ENCODE measurements at places on chromosomes 4 and X.

- DNase-seq, result no peak
Observed at GRCh38 chr4:20676501-20677197, 23.6 kb upstream of the PACRGL start.

DNA sequence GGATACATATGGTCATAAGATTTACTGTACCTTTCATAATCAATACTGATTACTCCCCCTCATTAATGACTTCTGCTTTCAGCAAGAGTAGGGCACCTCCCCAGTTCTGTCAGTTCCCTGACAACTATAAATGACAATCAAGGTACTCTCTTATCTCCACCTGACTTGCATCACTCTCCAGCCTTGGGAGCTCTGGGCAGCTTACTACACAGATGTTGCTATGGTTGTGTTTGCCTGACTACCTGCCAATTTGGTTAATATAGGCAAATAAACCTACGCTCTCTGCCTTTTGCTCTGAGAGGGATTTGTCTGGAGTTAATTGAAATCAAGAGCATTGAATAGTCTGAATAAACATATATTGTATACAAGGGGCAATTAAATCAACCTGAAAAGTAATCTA lies 22.8 kb upstream of the MAP7D3 start:
- no peak for DNase-seq

GRCh38 chr4:75565481-75565880 lies 9.6 kb downstream of the ODAPH start:
- DNase-seq, result no peak

DNA sequence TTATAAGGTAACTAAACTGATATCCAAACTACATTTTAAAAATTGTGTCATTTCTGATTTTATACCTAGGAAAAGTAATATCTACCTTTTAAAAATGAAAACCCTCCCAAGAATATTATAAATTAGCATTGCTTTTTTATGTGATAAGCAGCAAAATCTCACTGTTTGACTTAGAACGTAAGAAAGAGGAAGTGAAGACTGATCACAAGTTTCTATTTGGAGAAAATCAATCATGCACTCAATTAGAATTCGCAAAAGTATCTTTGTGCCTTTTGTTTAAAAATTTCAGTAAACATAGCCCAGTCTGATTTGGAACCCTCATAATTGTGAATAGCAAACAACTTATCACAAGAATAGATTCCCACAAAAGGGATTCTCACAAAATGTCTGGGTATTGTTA lies 142.7 kb downstream of the TENM3 start:
- DNase-seq, result no peak

DNA sequence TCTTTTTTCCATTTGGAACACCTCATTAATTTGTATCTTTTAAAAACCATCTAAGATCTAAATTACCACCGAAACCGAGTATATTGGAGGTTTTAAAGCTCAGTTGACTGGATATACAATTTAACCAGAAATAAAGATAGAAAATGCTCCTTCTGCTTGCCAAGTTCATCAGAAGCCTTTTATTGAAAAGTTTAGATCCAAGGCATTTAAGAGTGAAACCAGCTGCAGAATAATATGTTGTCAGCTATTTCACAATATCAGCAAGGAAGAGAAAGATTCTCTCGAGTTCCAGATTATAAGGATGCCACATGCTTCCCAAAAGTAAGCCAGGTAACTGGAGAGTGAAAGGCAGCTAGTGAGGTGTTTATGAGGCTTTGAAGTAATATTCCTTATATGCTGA lies 217.4 kb downstream of the DCTD start:
- DNase-seq, result no peak

- DNase-seq, result no peak
Observed at GRCh38 chr4:153207567-153207966, 3.3 kb downstream of the TRIM2 start.

GRCh38 chr4:5034206-5034605 lies 14.9 kb upstream of the CYTL1 start:
- no peak for DNase-seq

GRCh38 chrX:97026406-97026805 lies 142.7 kb downstream of the RPA4 start:
- no peak for DNase-seq

GRCh38 chrX:148632444-148632843 lies 132.0 kb downstream of the AFF2 start:
- no peak for DNase-seq

DNA sequence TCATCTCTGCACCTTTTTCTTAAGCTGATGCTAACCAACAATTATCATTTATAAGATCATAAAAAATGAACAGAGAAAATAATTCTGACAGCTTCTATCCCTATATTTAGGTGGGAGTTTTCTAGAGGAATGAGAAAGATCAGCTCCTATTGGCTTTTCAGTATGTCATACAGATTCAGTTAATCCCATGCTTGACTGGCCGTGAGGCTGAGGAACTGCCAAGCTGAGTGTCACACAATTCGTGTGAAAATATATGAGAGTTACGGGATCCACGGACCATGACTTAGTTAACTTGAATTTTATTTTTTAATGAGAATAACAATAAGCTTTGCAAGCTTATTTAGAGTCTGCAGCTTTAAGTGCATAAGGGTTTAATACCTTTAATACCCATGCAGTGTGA lies 37.5 kb downstream of the PHEX start:
- DNase-seq, result no peak

- no peak for DNase-seq
Observed at GRCh38 chr4:152525878-152526277, 10.0 kb downstream of the FBXW7 start.

GRCh38 chrX:39158801-39159657 lies 357.8 kb downstream of the MID1IP1 start:
- no peak for DNase-seq

DNA sequence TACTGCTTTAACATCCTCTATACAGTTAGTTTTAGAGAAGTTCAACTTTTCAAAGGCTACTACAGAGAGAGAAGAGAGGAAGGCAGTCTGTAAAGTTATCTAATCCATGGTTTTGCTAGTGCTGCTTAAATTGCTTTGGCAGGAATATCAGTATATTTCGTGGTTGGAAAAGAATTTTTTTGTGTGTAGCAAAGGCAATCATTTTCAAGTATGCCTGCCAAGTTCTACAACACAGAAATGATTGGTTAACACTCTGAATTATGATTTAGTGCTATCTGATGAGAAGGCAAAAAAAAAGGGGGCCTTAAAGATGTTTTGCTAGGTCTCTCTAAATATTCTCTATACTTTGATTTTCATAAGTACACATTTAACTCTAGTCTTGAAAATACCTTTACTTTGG lies 133.1 kb downstream of the JADE1 start:
- DNase-seq, result no peak

- DNase-seq, result no peak
Observed at GRCh38 chr4:103067841-103068547, 8.6 kb downstream of the SLC9B2 start.

- DNase-seq, result no peak
Observed at GRCh38 chrX:153351981-153352380, 18.0 kb downstream of the ZNF275 start.

- no peak for DNase-seq
Observed at GRCh38 chrX:153626025-153626633, 20.9 kb upstream of the DUSP9 start.

DNA sequence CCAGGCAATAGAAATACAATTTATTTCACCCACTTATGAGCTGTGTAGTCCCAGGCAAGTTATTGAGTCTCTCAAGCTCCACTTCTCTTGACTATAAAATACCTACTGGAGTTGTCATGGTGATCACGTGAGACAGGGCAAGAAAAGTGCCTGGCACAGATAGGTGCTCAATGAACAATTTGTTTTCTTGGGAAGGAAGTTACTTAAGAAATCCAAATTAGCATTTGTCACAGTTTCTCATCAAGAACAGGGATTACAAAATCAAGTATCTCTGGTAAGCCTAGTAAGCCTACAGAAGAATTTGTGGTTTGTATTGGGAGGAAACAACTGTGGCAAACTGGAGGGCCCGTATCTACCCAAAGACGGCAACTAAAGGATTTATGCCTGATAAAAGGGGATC lies 37.5 kb upstream of the RASGEF1B start:
- no peak for DNase-seq

GRCh38 chr4:94852616-94853015 lies 94.9 kb downstream of the BMPR1B start:
- DNase-seq, result no peak

- DNase-seq, result no peak
Observed at GRCh38 chr4:115113506-115114106, at the start of gene NDST4. TSS of gene NDST4 (minus strand) at chr4:115113620. CDS start at chr4:115077036, 36,584 bp downstream.
